ENCODE measurements at places on chromosomes 4 and X.

- peak; percentile 55 for DNase-seq
These were observed 33.4 kb upstream of the RASGEF1B start for GRCh38 chr4:81505004-81505598.

DNA sequence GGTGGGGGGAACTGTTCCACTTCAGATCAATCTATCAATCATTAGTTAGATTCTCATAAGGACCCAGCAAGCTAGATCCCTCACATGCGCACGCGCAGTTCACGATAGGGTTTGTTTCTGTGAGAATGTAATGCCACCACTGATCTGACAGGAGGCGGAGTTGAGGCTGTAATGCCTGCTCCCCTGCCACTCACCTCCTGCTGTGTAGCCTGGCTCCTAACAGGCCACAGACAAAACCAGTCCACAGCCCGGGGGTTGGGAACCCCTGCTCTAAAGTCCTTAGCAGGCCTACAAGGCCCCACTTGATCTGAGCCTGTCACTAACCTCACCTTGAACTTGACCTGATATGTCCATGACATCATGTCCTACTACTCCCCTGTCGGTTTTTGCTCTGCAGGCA, 30.3 kb downstream of the ARL9 start:
- DNase-seq, result no peak

GRCh38 chrX:130654409-130654950, 248.5 kb downstream of the ENOX2 start:
- no peak for DNase-seq

DNA sequence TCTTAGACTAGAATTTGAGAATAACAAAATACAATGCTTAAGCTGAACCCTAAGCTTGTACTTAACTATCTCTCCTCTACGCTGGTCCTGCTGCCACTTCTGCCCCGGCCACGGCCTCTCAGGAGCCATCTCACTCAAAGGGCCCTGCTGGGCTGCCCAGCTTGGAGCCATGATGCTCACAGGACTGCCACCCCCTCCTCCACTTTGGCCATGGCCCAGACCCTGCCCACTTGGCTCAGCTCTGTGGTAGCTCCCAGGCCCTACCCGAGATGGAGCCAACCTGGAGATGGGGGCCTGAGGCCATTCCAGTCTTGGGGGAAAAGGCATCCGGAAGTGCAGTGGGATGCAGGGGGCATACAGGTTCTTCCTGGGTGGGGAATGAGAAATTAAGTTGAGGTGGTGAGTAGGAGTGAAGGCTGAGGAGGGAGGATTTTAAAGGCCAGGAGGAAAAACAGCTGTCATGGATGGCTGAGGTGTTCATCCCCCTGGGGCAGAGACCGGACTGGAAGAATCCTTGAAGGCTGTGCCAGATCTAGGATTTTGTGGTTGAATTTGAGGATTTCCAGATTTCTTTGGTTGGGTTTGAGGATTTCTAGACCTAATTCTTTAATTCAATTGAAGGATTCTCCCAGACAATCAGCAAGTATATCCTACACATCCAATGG, 824 bp downstream of the SASH3 start:
- no peak for DNase-seq

DNA sequence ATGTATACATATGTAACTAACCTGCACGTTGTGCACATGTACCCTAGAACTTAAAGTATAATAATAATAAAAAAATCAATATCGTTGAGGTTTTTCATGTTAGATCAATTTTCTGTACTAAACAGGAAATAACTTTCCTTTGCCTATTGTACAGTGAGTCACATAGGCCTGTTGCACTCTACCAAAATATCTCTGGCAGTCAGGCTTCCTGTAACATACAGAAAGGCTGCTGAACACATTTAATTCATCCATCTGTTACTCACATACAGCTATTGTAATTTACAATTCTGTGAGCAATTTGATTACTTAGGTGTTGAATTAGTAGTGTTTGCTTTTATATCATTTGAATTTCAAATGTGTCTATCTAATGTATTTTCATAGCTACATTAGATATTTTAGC, 427.8 kb downstream of the TMA16 start:
- no peak for DNase-seq

- no peak for DNase-seq
These were observed 27.6 kb upstream of the HUWE1 start for GRCh38 chrX:53713987-53714579.

DNA sequence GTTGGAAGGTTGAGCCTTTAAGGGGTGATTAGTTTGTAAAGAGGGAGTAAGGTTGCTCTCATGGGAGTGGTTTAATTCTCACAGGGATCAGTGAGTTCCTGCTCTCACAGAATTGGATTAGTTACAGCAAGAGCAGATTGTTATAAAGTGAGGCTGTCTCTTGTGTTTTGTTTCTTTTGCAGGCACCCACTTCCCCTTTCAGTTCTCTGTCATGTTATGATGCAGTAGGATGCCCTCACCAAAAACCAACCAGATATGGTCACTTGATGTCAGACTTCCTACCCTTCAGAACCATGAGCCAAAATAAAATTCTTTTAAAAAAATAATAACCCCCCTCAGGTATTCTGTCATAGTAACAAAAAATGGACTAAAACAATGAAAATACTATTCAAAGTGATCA, 19.9 kb upstream of the IGSF1 start:
- no peak for DNase-seq

DNA sequence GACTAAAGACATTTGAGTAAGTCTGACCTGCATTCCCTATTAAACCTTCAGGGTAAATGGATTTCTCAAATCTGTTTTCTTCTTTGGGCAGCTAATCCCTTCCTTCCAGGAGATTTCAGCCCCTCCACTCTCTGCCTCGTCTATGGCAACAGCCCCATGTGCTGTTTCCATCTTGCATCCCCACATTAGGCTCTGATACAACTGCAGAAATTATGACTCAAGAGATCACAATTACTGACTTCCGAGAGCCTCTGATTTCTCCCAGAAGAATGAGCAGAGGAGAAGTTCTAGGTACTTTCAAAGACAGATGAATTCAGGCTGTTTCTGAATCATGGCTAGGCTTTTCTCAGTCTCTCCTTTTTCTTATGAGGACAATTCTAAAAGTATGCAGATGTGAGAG, 38.7 kb downstream of the RAI2 start:
- DNase-seq, result no peak

GRCh38 chr4:25190407-25190806, 30.2 kb upstream of the SEPSECS start:
- no peak for DNase-seq

DNA sequence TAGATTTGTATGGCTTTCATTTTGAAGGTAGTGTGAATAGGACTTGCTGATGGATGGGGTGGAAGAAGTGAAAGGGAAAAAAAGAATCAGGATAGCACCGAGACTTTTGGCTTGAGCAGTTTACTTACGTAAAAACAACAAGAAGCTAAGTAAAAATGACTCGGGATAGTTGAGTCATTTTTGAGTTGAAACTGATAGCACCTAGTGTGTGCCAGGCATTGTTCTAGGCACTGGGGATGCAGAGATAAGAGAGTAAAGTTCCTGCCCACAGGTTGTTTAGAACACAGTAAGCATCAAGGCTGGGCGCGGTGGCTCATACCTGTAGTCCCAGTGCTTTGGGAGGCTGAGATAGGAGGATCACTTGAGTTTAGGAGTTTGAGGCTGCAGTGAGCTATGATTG, 34.7 kb downstream of the ADD1 start:
- no peak for DNase-seq

DNA sequence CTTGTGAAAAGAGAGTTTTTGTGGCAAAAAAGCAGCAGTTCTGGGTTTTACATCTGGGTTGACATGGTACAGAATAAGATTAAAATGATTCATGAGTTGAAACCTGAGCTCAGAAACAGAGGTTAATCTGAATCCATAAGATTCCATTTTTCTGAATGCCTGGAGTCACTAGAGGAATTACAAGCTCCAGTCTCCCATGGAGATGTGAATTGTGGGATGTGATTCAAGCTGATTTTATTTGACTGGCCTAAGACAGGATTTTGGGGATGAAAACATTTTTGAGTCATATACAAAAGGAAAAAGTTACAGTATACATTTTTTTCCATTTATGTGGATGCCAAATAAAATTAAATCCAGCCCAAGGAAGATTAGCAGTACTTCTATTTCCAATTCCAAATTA, 161.1 kb downstream of the RBM46 start:
- no peak for DNase-seq

GRCh38 chr4:39936565-39937418, 40.9 kb downstream of the PDS5A start:
- DNase-seq, result no peak

GRCh38 chr4:138871555-138871875, 144.1 kb upstream of the NOCT start:
- DNase-seq, result no peak

- no peak for DNase-seq
These were observed 1.6 kb downstream of the RP2 start for GRCh38 chrX:46838486-46838870.

- DNase-seq, result no peak
These were observed 68.7 kb downstream of the ENPP6 start for GRCh38 chr4:184148738-184149637.

DNA sequence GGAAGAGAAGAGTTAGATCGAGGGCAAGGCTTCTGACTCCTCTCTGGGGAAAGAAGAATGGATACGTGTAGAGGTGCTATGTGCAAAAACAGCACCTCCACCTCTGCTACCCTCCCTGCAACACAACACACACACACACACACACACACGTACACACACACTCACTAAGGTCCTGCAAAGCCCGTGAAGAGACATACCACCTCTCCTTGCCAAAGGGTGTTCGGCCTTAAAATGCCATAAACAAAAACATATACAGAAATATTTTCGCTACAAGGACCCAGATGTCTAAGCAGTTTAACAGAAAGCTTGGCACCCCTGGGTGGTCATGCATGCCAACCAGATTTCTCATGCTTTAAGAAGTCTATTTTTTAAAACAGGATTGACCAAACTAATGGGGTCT, 1.5 kb downstream of the TIFA start:
- no peak for DNase-seq

DNA sequence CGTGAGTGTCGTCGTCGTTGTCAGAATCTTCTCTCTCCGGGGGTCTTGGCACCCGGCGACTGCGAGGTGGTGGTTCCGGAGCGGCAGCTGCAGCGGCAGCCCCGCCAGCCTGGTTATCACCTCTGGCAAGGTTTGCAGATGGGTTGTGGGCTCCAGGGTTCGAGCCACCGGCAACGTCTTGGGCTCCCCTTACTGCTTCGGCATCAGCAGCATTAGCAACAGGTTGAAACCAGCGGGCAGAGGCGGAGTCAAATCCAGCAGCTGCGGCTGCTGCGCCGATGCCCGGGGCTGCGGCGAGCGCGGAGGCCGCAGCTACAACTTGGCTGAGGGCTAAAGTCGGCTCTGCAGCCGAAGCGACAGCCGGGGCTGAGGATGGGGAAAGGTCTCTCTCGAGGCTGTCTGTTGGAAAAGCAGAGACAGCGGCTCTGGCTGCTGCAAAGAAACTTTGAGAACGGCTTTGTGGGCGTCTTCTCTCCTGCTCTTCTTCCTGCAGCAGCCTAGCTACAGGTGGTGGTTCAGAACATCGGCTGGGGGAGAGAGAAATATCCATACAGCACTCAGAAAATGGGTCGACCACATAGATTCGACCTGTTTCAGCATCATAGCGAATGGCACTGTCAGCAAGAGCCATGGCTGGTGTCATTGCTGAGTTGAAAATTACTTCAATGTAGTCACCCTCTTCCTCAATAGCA, 3.6 kb downstream of the IRS4 start:
- no peak for DNase-seq

DNA sequence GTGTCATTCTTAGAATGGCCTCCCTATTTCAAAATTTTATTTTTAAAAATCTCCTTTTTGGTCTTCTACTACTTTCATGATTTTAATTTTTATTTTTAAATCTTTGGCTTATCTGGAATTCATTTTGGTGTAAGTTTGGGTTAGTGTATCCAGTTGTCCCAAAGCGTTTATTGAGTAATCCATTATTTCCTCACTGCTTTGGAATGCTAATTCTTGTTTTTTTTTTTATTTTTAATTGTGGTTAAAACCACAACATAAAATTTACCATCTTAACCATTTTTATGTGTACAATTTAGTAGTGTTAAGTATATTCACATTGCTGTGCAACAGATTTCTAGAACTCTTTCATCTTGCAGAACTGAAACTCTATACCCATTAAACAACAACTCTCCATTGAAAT, 8.7 kb downstream of the CITED1 start:
- no peak for DNase-seq

- DNase-seq, result no peak
These were observed 58.4 kb downstream of the AMELX start for GRCh38 chrX:11351375-11352295.
